ENCODE measurements at places on chromosomes 4 and X.

- DNase-seq = no peak
Observed at GRCh38 chr4:28388471-28388870, 1527.8 kb downstream of the STIM2 start.

- DNase-seq = no peak
Observed at GRCh38 chr4:116070283-116070682, 956.9 kb upstream of the NDST4 start.

DNA sequence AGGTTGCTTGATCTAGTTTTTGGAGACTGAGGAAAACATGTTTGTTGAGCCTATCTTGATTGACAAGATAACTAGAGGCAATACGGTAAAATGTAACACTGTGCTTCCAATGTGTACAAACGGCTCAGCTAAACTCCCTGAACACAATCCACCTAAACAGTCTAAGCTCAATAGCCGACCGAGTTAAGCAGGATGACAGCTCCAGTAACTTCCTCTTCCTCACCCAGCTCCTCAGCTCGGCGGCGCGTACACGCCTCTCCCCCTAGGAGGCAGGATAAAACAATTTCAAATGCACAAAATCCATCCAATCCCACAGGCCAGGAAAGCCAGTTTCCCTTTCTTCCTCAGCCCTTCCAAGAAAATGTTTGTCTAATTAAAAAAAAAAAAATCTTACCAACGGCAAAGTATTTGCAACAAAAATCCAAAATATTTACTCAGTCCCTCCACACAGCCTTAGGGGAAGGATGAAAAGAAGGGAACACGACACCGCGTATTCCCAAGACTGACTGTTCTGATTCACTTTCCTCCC lies 1.0 kb downstream of the CNOT6L start:
- peak; percentile 78 for DNase-seq

DNA sequence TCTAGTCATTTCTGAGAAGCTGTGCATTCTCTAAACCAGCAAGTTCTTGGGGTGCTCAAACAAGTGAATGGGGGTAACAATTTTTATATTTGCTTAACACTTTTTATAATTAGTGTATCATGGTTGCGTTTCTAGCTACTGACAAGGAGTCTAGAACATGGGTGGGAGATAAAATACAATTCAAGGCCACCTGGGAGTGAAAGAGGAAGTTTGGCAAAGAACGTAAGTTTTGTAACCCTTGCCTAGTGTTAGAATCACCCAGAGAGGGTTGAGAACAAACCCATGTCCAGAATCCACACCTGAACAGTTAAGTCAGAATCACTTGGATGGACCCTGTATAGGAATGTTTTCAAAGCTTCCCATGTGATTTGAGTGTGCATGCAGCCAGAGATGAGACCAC lies 92.7 kb downstream of the AFF2 start:
- DNase-seq = no peak

DNA sequence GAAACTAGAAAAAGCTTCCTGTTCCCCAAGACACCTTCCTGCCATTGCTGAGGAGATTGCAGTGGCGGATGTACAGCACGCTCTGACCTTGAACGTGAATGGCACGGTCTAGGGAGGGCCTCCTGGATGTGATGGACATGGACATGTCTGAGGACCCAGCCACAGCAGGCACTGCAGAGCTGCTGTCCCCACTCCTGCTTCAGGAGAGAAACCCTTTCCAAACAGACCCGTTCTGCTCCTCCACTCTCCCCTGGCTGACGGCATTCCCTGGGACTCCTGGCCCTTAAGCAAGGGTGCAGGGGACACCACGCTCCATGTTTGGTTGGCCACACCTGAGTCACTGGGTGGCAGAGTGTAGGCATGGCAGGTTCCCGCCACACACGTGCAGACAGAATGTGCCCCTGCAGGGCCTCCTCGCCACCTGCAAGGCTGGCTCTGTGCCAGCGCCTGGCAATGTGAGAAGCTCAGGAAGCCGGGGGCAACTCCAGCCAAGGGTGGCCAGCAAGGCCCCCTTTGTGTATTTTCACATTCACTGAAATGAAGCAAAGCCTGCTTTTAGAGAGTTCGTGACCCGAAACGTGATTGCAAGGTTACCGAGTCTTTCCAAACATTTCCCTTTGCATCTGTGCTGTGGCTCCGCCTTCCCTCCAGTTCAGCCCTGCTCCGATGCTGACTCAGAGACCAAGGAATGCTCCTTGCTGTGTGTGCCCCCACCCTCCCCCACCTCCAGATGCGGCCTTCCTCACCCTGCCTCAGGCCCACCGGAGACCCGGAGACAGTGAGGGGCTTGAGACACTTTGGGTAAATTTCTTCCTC lies 46.1 kb downstream of the HTRA3 start:
- DNase-seq = peak; percentile 32

DNA sequence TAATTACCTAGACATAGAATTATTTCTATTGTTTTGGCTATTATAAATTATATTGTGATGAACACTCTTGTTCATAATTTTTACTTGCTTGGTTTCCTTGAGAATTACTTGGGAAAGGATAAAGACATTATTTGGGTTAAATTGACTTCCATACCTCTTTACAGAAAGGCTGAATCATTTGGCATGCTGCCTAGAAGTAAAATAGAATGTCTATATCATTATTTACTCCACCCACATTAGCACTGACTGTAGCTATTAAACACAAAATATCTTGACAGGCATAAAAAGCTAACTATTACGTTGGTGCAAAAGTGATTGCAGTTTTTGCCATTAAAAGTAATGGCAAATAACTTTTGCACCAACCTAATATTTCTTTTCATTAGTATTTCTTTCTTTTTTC lies 29.7 kb upstream of the ADH6 start:
- DNase-seq = no peak

GRCh38 chr4:88533088-88533790 lies 9.7 kb upstream of the PYURF start:
- no peak for DNase-seq

DNA sequence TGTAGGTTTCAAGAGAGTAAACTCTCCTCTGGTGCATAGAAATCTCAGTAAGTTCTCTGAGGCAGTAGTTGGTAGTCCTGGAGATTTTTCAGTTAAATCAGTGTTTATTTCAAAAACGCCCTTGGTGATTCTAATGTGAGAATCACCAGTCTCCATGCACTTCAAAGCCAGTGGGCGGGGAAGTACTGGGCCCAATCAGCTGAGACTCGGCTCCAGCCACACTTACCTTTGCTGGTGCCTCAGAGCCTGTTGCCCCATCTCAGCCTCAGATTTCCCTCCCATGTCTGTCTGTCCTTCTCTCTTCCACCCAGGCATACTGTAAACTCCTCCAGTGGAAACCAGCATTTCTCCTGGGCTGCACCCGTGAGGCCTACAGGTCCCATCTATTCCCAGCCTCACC lies 7.4 kb upstream of the MGST2 start:
- no peak for DNase-seq

- no peak for DNase-seq
Observed at GRCh38 chr4:133869486-133869885, 332.1 kb downstream of the PABPC4L start.

DNA sequence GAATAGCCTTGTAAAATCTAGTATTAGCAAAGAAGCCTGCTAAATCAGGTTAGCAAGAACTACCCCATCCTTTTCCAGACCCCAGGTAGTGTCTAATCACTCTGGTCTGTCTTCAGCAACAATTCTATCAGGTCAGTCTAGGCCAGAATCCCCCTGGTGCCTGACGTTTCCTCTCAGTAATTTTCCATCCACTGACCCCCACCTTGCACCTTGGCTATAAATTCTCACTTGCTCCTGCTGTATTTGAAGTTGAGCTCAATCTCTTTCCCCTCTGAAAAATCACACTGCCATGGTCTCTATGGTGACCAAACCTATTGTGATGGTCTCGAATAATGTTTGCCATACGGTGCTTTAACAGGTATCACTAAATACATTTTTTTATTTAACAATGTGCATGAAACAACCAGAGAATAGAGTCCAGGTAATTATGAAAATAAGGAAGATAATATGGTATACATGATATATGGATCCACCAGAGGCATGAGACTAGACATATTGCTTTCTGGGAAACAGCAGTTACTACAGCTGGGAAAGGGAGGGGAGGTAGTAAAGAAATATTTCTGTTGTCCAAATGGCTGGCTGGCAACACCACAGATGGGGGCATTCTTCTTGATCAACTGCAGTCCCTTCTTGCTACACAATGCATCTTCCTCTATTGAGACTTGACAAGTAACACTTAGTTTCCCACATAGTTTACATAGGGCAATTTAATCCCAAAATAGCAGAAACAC lies 33.8 kb downstream of the CXCL1 start:
- DNase-seq = no peak

DNA sequence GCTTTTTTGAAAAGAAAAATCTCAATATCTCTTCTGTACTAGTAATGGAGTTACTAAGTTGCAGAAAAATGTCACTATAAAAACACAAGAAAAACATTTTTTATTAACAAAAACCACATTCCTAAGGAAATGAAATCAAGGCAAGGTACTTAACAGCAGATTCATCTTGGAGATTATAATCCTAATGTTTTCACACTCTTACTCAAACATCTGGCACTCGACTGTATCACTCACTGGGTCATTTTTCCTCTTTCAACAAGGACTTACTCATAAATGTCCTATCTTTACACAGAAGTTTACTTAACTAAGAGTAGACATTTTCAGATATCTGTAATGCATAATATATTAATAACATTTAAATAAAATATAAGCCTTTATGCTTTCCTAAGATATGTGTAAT lies 216.6 kb downstream of the NR3C2 start:
- no peak for DNase-seq

DNA sequence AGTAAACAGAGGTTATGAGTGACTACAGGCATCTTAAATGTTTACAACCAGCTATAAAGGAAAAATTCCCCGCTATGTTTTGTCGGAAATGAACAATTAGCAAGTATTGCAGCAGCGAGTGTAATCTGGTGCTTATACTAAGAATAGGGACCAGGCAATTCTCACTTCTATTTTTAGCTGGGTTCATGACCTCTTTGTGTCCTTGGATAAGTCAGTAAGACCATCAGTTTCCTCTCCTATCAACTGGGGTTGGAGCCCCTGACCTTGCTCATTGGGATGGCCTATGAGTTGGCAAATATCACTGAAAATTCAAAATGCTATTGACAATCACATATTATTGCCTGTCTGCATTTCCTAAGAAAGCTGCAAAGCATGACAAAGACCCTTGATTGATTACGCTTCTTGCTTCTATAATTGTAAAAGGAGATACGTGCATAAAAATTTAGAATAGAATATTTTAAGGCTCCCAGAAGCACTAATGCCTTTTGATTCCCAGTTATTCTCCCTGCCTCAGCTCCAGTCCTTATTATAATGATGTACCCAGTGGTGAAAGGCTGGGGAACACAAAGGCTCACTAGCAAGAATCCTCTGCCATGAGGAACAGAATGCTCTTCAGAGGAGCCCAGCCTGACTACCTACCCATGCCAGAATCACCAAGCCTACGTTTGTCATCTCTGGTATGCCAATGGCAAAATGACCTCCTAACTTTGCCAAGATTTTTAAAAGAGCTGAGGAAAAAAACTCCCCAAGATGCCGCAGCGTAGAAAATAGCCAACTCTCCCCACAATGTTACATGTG lies 21.9 kb downstream of the GATB start:
- DNase-seq = no peak

DNA sequence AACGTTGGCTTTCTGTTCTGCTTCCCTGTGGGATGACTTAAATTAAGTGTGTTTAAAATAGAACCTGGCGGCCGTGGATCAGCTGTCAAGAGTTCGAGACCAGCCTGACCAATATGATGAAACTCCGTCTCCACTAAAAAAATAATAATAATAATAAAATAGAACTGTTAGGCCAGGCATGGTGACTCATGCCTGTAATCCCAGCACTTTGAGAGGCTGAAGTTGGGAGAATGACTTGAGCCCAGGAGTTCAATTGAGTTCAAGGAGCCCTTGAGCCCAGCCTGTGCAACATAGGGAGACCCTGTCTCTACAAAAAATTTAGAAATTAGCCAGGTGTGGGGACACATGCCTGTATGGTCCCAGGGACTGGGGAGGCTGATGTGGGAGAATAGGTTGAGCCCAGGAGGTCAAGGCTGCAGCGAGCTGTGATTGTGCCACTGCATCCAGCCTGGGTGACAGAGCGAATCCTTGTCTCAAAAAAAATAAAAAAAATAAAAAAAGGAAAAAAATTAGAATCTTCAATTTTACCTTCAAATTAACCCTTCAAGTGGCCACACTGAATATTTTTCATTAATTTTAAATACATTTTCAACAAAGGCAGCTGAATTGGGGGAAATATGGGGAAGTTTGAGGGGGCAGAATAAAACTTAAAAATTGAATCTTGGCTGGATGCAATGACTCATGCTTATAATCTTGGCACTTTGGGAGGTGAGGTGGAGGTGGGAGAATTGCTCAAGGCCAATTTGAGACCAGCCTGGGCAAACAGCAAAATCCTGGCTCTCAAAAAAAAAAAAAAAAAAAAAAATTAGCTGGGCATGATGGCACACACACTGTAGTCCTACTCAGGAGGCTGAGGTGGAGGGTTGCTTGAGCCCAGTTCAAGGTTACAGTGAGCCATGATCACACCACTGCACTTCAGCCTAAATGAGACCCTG lies 31.8 kb upstream of the HSD17B13 start:
- DNase-seq = no peak

GRCh38 chr4:6747294-6748051 lies 31.5 kb downstream of the BLOC1S4 start:
- DNase-seq = no peak

GRCh38 chrX:138006180-138006579 lies 440.3 kb downstream of the ZIC3 start:
- DNase-seq = no peak

GRCh38 chr4:94806376-94806775 lies 48.6 kb downstream of the BMPR1B start:
- DNase-seq = no peak

- DNase-seq = no peak
Observed at GRCh38 chr4:1465173-1466033, 59.2 kb upstream of the NKX1-1 start.

- DNase-seq = no peak
Observed at GRCh38 chrX:46152756-46153155, 392.5 kb downstream of the ZNF674 start.

GRCh38 chr4:87117732-87118075 lies 102.7 kb downstream of the KLHL8 start:
- no peak for DNase-seq

DNA sequence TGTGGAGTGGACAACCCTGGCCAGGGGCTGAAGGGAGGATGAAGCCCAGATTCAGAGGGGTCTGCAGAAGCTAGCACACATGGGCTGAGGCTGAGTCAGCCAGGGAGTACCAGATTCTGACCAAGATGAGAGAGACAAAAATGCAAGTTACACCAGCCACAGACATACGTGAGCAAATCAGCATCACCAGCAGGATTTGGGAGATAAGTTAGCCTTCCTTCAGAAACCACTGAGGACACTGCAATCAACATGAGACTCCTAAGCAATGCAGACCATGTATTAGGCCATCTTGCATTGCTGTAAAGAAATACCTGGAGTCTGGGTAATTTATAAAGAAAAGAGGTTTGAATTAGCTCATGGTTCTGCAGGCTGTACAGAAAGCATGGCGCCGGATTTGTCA lies 57.0 kb upstream of the PAGE5 start:
- DNase-seq = no peak

DNA sequence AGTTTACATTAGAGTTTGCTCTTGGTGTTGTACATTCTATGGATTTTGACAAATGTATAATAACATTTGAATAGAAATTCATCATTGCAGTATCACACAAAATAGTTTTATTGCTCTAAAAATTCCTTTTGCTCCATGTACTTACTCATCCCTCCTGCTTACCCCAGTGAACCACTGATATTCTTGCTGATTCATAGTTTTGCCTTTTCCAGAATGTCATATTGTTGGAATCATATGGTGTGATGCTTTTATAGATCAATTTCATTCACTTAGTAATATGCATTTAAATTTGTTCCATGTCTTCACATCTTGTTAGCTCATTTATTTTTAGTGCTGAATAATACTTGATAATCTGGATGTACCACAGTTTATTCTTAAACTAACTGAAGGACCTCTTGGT lies 1593.2 kb downstream of the C4orf33 start:
- DNase-seq = no peak

Measured in SJSA1 (cell line).